ENCODE measurements at places on chromosomes 13 and 19.

GRCh38 chr13:23679220-23679619, 109.0 kb downstream of the TNFRSF19 start:
- DNase-seq = no peak

- DNase-seq = no peak
These were observed 64.3 kb upstream of the SIAH3 start for GRCh38 chr13:45915686-45916439.

DNA sequence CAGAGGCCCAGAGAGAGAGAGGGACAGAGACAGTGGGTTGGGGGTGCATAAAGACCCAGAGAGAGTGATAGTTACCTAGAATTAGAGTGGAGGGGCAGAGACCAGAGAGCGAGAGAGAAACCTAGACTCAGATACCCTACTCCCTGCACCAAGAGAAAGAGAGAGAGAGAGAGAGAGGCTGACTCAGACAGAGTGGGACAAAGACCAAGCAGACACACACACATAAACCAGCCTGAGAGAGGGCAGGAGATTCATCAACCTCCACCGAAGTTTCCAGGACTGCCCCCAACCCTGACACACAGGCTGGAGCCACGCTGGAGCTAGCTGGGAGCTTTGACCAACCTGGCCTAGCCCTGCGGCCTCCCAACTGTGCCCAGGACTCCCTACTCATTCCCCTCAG, 12.9 kb downstream of the SYT3 start:
- no peak for DNase-seq

GRCh38 chr13:67048084-67048820, 181.9 kb downstream of the PCDH9 start:
- DNase-seq = no peak

DNA sequence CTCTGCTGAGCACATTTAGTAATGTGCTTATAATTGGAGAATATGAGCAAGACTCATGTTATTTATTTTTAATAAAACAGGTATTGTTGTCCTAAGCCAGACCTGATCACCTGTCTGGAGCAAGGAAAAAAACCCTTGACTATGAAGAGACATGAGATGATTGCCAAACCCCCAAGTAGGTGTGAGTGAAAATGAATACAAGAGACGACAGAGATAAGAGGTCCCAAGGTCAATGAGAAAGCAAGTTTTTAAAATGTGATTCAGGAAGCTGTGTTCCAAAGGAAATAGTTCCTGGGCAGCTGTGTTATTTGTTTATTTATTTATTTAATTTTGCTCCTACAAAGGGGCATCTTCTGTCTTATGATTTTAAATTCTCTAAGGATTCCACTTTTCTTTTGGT, 83.1 kb downstream of the ZNF486 start:
- DNase-seq = no peak

DNA sequence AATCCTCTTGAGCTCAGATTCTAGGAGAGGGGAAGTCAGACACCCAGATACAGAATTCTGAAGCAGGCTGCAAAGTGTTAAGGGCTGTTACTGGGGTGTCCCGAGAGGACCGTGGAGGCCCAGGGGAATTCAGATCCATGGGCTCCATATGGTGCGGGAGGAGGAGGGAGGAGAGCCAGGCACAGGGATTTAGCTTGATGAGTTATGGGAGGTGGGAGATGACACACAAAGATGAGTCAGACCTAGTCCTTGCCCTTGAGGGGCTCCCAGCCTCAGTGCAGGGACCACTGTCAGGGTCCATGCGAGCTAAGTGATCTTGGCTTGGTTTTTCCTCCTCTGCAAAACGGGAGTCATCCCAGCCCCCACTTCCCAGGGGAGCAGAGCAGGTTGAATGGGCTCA, 14.4 kb upstream of the GIPR start:
- no peak for DNase-seq

DNA sequence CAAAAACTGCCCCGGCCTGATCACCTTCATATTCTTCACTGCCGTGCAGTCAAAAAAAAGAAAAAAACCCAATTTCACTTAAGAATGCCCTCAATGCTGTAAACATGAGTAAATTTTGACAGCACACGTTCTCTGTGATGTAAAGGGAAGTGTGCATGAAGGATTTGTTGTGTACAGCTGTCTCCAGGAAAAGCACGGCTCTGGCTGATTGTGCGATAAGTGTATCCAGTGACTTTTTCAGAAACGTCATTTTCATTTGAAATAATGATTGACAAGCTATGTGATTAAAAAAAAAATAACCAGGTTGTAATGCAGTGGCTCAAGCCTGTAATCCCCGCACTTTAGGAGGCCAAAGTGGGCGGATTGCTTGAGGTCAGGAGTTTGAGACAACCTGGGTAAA, 39.6 kb downstream of the ANKRD10 start:
- DNase-seq = no peak

DNA sequence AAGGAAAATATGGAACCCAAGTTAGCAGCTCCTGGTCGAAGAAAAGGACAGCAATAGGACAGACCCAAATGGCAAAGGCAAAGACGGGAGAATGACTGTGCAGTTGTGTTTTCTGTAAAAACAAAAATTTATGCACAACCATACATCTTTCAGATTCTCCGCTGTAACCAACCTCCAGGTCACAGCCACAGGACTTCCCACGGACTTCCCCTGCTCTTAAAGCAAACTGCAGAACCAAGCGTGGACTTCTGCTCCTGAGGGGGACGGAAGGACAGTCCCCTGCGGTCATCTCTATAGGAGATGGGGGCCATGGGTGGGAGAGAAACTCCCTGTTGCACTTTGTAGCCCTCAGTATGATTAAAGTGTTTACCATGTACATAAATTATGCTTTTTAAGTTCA, 2.5 kb downstream of the GRTP1 start:
- DNase-seq = no peak

DNA sequence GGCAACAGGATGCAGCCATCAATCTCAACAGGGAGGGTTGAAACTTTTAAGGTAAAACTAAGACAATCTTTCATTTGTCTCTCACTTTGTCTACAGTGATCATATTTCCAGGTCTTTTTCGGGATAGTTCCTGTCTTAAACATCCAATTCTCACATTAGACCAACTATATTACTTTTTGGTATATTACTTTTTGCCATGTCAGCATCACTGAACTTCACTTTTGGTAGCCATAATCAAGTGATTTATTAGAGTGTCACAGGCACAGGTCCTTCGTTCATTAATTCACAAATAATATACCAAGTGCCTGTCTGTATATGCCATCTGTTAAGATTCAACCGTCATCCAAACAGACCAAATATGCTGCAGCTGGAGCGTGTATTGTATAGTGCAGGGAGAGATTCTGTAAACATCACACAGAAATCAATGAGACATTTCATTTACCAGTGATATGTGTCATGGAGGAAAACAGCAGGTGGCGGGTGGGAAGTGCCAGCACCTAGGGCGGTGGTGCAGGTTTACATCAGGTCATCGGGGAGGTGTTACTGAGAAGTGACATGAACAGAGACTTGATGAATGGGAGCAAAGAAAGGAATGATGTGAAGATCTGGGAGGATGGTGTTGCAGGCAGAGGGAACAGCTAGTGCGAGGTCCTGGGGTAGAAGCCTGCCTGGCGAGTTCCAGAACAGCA, 24.9 kb downstream of the ARHGEF7 start:
- DNase-seq = peak; percentile 93

GRCh38 chr19:46579361-46579879, 21.7 kb upstream of the CALM3 start:
- peak; percentile 69 for DNase-seq

DNA sequence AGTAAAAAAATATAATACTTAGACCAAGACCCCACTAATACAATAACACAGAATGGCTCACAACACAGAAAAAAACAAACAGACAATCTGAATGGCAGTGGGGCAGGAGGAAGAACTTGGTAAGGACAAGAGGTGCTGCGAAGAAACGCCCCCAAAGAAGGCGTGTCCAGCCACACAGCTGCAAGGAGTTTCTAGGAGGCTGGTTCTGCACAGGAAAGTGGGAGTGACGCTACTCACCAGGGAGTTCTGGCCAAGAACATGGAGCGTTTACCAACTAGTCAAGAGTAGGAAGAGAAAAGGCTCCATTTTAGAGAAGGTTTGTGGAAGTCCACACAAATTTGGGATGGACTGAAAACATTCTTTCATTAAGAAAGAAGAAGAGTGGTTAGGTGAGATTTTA, 95.3 kb upstream of the SLC15A1 start:
- DNase-seq = no peak

GRCh38 chr13:100234006-100234405, 145.1 kb downstream of the PCCA start:
- DNase-seq = peak; percentile 70

GRCh38 chr13:113791226-113791625, 32.2 kb downstream of the TMEM255B start:
- DNase-seq = no peak

GRCh38 chr19:38697197-38697596, 47.1 kb downstream of the CAPN12 start:
- DNase-seq = no peak

DNA sequence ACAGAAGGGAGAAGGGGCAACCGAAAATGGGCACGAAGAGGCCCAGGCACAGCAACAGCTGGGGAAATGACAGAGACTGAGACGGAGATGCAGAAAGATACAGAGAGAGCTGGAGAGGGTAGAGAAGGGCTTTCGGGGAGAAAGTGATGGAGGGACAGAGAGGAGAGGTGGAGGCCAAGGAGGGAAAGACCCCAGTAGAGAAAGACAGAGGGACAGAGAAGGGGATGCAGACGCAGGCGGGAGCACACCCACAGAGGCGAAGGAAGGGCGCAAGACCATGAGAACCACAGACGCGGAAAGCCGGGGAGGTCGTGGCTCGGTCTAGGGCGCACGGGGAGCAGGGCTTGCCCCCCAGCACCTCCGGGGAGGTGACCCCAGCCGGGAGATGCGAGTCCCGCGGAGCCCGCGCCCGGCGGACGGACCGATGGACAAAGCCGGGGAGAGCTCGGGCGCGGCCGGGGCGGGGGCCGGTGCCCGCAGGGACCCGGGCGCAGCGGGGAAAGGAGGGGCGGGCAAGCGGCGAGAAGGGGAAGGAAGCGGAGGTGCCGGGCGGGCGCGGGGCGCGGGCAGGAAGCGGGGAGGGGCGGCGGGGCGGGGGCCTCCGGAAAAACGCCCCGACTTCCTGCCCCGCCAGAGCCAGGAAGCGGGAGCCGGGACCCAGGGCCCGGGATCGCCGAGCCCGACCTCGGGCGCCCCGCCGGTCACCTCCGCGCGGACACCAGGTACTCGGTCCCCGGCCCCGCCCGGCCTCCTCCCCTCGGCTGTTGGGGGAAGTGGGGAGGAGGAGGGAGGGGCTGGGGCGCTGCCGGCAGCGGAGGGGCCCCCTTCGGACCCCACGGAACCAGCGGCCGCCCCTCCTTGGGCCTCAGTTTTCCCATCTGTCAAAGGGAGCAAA, at the start of gene ARHGEF1:
ARHGEF1 (plus strand) TSS at position 617 of the 895 bp plus-strand sequence. CDS start 4,899 bp downstream, outside the sequence.
- DNase-seq = no peak

DNA sequence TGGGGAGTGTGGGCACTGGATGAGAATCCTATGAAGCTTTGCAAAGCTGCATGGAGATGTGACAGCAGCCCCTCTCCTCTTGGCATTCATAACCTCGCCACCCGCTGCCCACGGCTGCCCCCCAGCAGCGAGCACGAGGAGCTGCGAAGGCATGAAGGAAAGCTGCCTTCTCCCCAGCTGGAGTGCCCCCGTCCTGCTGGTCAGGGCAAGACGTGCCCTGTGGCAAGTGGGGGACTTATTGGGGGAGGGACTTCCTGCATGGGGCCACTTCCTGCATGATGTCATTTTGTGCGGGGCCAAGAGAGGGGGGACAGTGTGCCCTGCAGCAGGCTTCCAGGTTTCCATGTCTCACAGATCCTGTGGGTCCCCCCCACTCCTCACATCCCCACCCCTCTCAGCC, 85.9 kb downstream of the TSHZ3 start:
- DNase-seq = no peak

DNA sequence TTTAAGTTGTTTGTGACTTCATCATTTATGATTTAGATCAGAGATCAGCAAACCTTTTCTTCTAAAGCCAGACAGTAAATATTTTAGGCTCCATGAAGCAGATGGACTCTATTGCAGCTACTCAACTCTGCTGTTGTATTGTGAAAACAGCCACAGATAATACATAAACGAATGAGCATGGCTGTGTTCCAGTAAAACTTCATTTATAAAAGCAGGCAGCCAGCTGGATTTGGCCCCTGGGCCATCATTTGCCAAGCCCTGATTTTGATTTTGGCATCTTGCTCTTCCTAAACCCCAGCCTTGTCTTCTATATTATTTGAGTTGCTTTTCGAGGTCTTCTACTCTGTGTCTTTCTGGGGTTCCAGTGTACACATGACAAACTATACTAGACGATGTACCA, 41.3 kb downstream of the RNASEH2B start:
- no peak for DNase-seq

GRCh38 chr13:114339857-114340534, 25.7 kb downstream of the CHAMP1 start:
- peak; percentile 79 for DNase-seq

- DNase-seq = no peak
These were observed 4.2 kb downstream of the FCHO1 start for GRCh38 chr19:17755443-17755890.

DNA sequence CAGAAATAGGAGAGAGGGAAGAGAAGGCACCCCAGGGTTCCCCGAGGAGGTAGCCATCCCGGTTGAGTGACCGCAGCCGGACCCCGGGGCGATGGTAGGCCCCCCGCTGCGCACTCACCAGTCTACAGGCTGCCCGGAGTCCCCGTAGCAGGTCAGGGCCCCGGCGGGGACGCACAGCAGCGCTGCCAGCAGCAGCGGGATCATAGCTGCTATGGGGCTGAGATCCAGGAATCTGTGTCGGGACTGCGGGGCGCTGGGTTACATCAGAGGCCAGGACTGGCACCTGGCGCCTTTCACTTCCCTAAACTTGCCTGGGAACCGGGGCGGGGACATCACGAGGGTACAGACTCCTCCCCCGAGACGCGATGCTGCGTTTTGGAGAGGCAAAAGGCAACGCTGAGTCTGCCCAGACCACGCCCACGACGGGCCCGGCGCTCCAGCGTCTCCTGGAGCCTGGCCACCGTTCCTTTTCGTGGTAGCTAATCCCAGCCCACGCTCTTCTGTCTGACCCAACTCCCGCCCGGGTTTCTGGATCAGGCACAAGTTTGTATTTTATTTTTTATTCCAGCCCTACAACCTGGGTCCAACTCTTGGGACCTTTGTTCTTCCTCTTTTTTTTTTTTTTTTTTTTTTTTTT, at the start of gene DNASE2:
DNASE2 (minus strand) TSS at position 278 of the 637 bp plus-strand sequence; CDS start at position 204, 74 bp downstream.
- peak; percentile 96 for DNase-seq

DNA sequence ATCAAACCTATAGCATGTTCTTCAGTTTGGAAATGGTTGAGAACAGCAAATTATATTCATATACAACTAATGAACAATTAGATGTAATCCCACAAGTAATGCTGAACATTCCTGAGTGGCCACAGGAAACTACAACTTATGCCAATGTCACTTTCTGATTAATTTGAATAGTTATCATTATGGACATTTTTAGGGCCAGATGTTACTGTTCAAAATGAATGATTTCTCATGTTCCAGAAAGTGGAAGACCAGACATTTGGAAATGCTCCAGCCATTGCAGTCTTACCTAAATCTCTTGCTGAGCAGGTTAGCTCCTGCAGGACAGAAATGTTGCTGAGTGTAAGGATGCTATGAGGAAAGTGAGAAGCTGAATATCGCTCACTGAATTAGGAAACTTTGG, 819.8 kb downstream of the PCDH9 start:
- no peak for DNase-seq

GRCh38 chr13:108322206-108322824, 52.8 kb downstream of the TNFSF13B start:
- peak; percentile 78 for DNase-seq

GRCh38 chr13:110983241-110983640, 68.4 kb upstream of the ANKRD10 start:
- peak; percentile 84 for DNase-seq

Measured in NCI-H1105 treated with DMSO at 0.1 percent for 48 hours (cell line).